Stimulated activated CD8-positive, alpha-beta memory T cell treated with anti-CD3 and anti-CD28 coated beads, Interleukin-7, amount 100 ng/mL, for 4 hours (primary cell): ENCODE measurements at places on chromosomes 4 and X.

DNA sequence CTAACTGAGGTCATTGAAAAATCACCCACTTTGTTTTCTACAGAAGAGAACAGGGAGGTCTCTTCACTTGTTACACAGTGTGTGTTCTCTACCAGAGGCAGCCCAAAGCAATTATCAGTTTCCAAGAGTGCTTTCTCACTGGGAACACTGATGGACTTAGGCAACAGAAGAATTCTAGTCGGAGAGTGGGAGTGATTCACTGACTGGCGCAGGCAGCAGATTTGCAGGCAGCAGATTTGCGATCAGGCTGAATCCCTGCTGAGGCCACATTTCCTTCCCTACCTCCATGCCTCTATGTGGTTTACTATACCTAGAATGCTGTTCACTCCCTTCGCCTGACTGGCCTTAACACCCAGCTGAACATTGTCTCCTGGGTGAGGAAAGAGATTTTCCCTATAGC lies 6.6 kb downstream of the OCIAD2 start:
- no peak for DNase-seq

GRCh38 chr4:39353478-39354253 lies 12.5 kb downstream of the RFC1 start:
- DNase-seq: no peak

- DNase-seq: no peak
Measured at GRCh38 chr4:83646538-83647239, 110.8 kb downstream of the GPAT3 start.

- DNase-seq: no peak
Measured at GRCh38 chrX:49271341-49271740, 1.7 kb downstream of the PPP1R3F start.

DNA sequence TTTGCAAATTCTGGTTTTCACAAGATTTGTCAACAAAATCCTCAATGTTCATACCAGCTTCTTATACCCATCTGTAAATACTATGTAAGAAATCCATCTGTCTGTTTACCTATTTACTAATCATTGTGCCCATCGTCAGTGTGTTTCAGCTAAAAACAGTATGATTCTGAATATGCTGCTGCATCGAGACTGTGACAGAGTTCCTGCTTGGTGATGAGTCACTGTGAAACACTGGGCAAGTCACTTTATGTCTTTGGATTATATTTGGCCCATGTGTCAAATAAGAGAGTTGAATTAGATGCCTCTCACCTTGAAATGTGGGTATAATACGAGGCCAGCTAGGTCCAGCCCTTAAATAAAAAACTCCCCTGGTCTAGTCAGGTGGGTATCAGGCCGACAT lies 79.3 kb downstream of the CBLL2 start:
- DNase-seq: no peak

DNA sequence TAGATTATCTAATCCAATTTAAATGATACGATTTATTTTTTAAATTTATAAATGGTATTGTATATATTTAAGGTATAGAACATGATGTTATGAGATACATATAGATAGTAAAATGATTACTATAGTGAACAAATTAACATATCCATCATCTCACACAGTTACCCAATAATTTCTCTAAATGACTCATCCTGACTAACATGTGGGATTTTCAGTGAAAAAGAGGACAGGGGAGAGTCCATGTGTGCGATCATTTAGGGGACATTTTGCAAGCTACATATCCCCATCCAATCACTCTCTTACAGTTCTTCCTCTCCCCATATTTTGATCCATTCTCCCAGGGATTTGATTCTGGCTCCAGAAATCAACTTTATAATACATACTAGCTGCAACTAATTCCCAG lies 88.2 kb downstream of the ABCB7 start:
- DNase-seq: no peak

- no peak for DNase-seq
Measured at GRCh38 chrX:23820235-23820782, 37.3 kb downstream of the SAT1 start.

- DNase-seq: no peak
Measured at GRCh38 chrX:43003204-43003565, 225.2 kb upstream of the PPP1R2C start.

DNA sequence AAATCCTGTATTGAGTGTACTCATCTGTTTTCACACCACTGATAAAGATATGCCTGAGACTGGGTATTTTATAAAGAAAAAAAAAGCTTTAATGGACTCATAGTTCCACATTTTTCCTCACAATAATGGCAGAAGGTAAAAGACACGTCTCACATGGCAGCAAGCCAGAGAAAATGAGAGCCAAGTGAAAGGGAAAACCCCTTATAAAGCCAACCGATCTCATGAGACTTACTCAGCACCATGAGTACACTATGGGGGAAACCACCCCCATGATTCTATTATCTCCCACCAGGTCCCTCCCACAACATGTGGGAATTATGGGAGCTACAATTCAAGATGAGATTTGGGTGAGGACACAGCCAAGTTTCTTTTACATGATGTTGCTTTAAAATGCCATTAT lies 171.9 kb downstream of the GALNTL6 start:
- no peak for DNase-seq

GRCh38 chr4:20248155-20248558 lies 3.5 kb upstream of the SLIT2 start:
- no peak for DNase-seq

DNA sequence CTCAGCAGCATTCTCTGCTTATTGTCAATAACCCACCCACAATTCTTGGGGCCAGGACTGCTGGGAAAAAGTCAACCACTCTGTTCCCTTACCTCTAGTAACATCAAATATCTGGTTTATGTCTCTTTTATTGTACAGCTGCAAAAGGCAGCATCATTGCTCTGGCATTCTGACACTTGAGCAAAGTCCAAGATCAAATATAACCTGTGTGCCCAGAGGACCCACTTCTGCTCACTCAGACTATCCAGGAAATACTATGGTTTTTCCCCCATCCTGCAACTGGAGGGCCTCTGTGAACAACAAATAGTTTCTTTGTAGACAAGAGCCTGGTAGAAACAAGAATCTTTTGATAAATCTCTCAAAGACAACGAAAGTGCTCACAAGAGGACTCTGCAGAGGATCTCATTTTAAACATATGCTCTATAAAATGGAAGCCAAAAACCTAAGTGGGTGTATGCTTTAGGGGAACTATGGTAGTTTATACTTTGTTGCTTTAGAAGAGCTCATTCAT lies 154.7 kb downstream of the RAB28 start:
- no peak for DNase-seq

GRCh38 chr4:26441102-26441501 lies 49.2 kb downstream of the CCKAR start:
- DNase-seq: no peak

DNA sequence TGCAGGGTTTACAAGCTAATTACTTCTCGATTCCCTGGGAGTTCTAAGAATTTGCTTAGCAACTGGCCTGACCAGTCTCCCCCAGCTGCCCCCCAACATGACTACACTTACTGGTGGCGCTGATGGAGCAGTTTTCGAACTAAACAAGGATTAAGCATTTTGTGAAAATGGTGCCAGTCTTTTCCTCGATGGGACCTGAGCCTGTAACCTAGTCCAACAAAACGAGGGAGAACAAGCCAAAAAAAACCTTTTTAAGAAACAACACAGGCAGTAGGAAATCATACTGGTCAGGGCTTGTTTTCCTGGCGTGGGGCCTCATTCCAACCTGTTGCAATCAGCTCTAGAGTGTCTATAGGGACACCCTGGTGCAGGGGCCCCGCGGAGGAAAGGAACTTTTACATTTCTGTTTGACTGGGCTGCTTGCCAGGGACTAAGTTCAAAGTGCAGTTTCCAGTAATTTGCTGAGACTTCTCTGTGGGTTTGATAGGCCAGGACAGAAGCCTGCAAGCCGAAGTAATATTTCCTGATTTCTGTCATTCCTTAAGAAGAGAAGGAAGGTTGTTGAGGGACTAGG lies 158.7 kb downstream of the SPRY1 start:
- DNase-seq: no peak

- DNase-seq: no peak
Measured at GRCh38 chr4:48491514-48492176, 1.6 kb downstream of the ZAR1 start.

DNA sequence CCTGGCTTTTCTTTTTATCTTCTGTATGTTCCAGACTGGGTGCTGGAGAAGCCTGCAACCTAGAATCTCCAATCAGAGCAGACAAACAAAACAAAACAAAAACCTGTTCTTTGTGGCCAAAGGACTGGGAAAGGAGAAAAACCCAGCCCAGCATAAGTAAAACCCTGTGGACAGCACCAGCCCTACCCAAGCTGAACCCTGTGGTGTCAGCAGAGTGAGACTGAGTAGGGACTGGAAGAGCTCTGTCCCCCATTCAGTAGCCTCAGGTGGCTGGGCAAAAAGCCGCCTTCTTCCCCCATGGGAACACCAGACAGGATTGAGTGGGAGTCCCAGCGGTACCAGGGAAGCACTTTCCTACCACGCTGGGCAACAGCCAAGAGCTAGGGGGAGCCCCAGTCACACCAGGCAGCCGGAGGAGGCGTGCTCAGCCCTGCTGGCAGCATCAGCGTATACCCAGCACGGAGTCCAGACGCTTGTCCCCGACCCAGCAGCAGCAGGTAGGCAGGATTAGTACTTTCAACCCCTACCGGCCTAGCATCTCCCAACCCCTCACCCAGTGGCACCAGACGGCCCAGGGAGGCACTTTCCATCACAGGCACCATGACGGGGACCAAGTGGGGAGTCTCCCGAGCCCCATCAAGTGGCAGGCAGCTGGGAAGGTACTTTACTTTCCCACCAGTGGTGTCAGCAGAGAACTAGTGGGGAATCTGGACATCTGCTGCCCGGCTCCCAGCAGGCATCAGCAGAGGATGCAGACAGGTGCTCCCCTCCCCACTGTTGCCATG lies 8.6 kb upstream of the JADE3 start:
- peak; percentile 0 for DNase-seq

- no peak for DNase-seq
Measured at GRCh38 chrX:2408856-2409255, 91.9 kb downstream of the DHRSX start.

DNA sequence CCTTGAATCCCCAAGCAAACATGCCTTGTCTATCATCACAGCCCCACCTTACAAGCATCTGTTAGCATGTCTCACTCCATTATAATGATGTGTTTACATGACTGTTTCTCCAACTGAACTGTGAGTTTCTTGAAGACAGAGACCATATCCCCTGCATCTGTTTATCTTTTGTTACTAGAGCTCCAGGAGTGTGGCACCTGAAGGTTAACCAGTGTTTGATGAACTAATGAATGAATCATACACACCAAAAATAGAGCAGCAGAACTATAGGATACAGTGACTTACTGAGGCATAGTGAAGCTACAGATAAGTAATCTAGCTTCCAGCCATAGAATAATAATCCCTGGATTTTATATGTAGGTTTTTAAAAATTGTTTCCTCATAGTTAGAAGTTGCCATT lies 331.0 kb downstream of the PCDH7 start:
- DNase-seq: no peak

- no peak for DNase-seq
Measured at GRCh38 chr4:160129439-160129838, 1026.6 kb downstream of the RAPGEF2 start.

DNA sequence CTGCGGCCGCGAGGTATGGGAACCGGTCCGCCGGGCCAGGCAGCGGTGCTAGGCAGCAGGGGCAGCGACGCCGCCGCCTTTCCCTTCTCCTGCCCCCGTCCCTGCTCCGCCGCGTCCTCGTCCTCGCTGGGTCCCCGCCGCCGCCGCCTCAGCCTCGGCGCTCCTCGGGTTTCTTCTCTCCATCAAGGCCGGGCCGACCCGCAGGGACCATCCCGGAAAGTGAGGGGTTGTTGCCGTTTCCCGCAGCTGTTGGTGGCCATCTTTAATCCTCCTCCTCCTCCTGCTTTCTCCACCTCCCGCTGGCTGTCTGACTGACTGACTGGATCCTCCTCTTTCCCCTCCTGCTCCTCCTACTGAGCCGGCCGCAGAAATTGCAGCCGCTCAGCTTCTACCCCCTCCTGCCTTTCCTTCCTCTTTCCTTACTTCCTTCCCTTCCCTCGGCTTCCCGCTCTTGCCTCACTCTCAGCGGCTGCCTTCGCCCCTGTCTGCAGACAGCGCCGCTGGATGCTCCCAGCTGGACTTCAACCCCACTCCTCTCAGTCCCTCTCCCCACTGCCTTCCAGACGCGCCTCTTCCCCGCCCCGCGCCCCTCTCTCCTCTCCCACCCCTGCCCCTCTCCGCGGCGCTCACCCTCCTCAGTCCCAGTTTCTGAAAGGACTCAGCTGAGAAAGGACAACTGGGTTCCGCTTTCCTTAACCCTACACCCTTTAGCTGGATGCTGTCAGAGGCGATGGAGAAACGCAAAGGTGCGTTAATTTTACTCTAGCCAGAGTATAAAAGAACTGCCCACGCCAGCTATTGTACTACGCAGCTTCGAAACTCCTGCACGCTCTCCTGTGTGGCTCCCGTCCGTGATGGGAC lies at the start of gene WDFY3:
TSS of gene WDFY3 (minus strand) at position 309 of the 861 bp plus-strand sequence. CDS start 106,099 bp downstream, outside the sequence.
- DNase-seq: no peak

GRCh38 chr4:169885893-169886292 lies 128.1 kb upstream of the HPF1 start:
- no peak for DNase-seq

GRCh38 chr4:152500800-152501434 lies 35.0 kb downstream of the FBXW7 start:
- peak; percentile 17 for DNase-seq

- no peak for DNase-seq
Measured at GRCh38 chr4:52298444-52298843, 247.3 kb downstream of the SPATA18 start.

GRCh38 chrX:115214605-115215004 lies 19.3 kb downstream of the LRCH2 start:
- no peak for DNase-seq

DNA sequence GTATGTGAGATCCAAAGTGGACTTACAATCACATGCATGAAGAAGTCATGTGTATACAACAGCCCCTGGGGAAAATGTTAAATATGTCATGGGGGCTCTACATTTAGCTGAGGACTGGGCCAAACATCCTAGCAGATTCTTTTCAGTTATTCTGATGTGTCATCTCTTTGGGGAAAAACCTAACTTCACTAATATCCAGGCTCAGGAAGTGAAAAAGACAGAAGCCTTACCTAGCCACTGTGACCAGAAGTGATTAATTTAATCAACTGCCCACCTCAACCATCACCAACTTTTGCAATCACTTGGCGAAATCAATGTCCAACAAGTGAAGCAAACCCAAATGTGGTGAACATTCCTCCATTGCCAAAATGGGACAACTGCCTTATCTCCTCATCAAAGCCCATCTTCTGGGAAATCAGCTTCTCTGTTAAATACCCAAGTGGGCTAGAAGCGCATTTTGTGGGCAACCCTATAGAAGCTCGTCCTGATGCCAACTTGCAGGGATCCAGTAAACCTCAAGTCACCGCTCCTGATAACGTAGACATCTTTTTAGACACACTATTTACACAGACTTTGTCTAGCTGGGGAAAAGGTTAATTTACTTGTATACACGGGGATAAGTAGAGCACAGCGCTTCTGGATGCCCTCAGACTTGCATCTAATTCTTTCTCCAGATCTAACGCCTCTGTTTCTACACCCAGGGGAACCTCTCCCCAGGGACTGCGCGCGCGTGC lies 1.4 kb upstream of the HHIP start:
- DNase-seq: no peak
